ENCODE measurements at places on chromosomes 16 and 17.

DNA sequence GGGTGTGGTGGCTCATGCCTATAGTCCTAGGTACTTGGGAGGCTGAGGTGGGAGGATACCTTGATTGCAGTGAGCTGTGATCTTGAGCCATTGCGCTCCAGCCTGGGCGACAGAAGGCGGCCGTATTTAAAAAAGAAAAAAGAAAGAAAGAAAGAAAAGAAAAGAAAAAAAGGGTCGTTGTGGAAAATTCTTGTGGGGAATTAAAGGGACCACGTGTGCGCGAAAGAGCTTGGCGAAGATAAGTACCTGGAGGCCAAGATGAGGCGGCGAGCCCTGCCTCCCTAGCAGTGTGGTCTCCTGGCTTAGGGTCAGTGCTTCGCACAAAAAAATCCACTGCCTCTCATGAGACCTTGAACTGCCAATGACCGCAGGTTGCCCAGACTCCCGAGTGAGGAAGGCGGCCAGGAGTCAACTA is 728 bp upstream of the NMT1 start:
- no peak for DNase-seq

- no peak for DNase-seq
These were observed 57.3 kb downstream of the NDE1 start for GRCh38 chr16:15707332-15707731.

DNA sequence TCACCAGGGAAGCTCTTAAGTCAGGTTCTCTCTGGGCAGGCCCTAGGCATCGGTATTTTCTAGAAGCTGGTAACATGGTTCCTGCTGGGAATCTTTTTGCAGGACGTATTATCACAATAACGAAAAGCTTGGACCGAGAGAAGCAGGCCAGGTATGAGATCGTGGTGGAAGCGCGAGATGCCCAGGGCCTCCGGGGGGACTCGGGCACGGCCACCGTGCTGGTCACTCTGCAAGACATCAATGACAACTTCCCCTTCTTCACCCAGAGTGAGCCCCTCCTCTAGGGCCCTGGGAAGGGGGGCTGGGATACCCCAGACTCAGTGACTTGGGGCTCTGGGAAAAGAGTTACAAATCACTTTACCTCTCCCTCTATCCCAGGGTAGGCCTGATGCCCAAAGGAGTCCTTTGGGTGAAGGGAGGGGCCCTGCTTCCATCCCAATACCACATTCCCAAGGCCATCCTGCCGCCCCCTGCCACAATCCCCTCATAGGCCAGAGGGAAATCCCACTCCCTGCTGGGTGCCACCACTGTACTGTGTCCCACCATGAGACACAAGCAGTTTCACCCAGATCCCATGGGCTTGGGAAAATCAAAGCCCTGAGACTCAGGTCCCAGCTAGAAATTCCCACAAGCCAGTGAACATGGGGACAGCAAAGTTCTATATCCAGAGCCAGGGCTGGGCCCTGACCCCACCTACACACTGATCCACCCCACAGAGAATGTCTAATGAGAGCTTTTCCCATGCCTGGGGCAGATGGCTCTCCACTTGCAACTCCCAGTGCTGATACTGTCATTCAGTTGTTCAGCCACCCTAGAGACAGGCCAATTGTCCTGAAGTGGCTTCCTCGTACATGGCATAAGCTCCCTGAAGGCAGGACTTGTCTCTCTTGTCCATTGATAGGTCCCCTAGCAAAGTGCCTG is 23.0 kb downstream of the CDH5 start:
- DNase-seq, result no peak

GRCh38 chr17:81418710-81419318 is 23.6 kb downstream of the BAHCC1 start:
- no peak for DNase-seq

- DNase-seq, result no peak
These were observed 9.2 kb downstream of the UBALD2 start for GRCh38 chr17:76274112-76274956.

DNA sequence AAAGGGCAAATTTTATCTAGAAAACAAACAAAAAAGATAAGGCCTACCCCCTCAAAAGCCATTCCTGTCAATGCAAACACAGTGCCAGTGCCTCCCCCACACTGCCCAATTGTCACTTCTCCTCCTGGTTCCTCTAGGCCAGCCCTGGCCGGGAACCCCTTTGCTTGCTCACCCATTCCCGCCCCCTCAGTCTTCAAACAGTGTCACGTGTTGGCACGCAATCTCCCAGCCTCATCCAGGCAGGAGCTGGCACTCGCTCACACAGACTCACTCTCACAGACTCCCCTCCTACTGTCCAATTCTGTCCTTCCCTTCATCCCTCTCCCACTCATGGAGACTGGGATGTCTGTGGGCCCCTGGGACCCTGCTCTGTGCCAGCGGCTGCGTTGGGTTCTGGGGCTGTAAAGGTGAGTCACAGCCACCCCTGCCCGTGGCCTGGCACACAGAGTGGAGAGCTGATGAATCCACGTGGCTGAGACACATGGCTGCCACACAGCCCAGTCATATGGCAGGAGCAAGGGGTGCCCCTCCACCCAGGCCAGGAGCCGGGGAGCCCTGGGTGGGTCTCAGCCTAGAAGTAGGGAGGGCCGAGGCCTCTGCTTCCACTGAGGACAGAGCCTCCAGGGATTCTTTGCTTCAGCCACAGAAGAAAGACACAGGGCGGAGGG is 54.8 kb downstream of the VAC14 start:
- no peak for DNase-seq

GRCh38 chr17:5499476-5500231 is 13.3 kb downstream of the MIS12 start:
- no peak for DNase-seq

DNA sequence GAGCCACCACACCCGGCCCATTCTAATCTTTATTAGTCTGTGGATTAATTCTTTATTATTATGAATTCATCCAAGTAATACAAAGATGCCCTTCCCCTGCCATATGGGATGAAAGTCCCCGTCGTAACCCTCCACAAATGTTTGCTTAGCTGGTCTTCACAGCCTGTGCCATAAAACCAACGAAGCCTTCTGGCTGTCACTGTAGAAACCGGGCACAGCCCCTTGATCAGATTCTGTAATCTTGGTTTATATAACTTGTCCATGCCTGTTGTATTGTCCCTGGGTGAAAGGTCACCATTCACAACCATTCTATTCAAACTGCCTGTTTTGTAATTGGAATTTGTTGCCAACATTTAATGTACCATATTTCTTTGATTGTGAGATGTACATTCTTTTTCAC is 66.5 kb downstream of the ATP2C2 start:
- no peak for DNase-seq
